Esophagus squamous epithelium (tissue), 5 donors: ENCODE measurements at places on chromosomes 7 and 10.

GRCh38 chr10:121237718-121238117 is 360.5 kb downstream of the FGFR2 start:
- no peaks in the 10 kb centered on the region for H3K36me3 ChIP-seq
- no peak overlapping the region for H3K4me3 ChIP-seq
- no peak for DNase-seq
- no peaks in the 10 kb centered on the region for H3K27me3 ChIP-seq
- H3K4me1 ChIP-seq, result peaks cover under 1% of the 10 kb centered on the region
- H3K27ac ChIP-seq, result no peak overlapping the region

DNA sequence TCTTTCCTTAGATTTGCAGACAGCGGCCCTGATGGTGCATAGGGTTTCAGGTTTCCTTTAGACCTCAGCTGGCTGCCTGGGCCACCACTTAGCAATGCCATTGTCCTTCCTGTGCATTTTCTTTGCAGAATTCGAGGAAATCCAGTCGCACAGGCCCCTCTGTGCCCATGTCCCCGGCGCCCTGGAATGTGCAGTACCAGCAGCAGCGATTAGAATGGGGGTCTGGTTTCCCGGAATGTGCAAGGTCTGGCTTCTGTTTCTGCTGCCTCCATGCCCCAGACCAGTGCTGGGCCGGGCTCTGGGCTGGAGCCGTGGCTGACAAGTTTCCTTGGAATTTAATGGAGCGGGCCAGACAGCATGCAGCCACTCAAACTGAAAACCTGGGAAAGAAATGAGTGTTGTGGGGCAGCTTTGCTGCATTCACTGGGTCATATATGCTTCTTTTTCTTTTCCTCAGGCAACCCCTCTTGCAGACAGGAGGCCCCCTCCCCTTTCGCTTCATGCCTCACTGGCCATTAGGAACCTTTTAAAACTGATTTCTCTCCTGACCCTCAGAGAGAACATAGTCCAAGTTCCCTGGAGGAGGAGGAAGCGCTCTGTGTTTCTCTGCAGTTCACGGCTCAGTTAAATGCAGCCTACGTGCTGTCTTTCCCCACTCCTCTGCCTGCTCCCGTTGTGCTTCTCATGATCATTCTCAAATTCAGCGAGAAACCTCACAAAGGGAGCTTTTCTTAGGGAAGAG is 14.4 kb downstream of the HTRA1 start:
- no peak for DNase-seq
- no peak overlapping the region for H3K27ac ChIP-seq
- H3K4me1 ChIP-seq, result peaks cover 27% of the 10 kb centered on the region
- H3K4me3 ChIP-seq, result no peak overlapping the region
- no peaks in the 10 kb centered on the region for H3K27me3 ChIP-seq

- no peaks in the 10 kb centered on the region for H3K36me3 ChIP-seq
- H3K4me1 ChIP-seq, result no peaks in the 10 kb centered on the region
- no peak for DNase-seq
- no peaks in the 10 kb centered on the region for H3K27me3 ChIP-seq
- H3K27ac ChIP-seq, result no peak overlapping the region
These were observed 580.6 kb downstream of the PHTF2 start for GRCh38 chr7:78379148-78379547.

DNA sequence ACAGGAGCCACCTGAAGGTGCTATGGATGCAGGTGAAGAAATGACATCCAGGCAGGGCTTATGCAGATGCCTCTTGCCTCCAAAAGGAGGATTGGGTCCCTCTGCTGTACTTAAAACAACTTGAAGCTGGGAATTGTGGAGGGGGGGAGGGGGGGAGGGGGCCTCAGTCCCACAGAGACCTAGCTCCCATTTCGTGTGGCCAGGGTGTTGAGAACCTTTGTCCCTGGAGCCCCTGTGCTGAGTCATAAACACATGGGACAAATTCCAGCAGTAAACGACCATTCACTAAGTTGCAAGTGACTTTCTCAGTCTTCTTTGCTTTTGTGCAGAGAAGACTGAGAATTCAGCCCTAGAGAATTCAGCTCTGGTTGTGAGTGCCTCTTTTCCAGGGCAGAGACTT is 96.5 kb upstream of the PODXL start:
- H3K27me3 ChIP-seq, result peaks cover 4% of the 10 kb centered on the region
- H3K4me1 ChIP-seq, result no peaks in the 10 kb centered on the region
- H3K36me3 ChIP-seq, result no peaks in the 10 kb centered on the region
- no peak for DNase-seq
- H3K27ac ChIP-seq, result no peak overlapping the region

DNA sequence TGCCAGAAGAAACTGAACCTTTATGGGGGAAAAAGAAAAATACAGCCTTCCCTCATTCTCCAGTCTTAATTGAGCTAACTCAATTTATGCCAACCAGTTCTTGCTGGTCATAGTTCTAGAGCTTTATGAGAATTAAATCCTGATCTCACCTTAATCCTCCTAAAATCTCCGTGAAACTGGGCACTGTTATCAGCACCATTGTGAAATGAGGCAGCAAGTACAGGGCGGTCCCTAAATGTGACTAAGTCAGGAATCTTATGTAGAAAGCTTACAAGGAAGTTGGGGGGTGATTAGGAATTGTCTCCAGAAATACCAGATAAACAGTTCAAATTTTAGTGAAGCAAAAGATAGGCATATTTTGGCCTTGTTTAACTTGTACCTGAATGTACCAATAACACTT is 10.7 kb upstream of the INSYN2A start:
- H3K4me1 ChIP-seq, result peaks cover 7% of the 10 kb centered on the region
- no peak for DNase-seq
- H3K27me3 ChIP-seq, result no peaks in the 10 kb centered on the region
